NCI-H510A (cell line): ENCODE measurements at places on chromosomes 2 and 18.

- no peak for DNase-seq
Observed at GRCh38 chr2:34533585-34534183, 934.6 kb upstream of the FAM98A start.

DNA sequence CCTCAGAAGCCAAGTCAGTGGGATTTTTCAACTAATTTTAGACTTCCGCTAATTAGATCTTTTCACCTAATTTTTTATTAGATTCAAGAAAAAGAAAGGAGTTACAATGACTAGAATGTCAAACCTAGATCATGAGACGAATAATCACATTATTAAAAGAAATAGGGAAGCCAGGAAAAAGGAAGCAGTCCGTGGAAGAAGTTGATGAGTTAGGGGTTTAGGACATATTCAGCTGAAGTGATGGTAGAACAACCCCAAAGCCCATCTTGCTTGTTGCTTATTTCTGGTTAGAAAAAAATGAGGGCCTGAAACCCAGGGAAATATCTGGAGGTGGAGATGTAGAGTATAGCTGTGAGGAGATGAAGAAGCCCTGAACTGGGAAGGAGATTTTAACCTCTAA is 8.0 kb downstream of the KLF7 start:
- no peak for DNase-seq

GRCh38 chr2:204696124-204696523 is 150.8 kb downstream of the PARD3B start:
- DNase-seq = no peak

DNA sequence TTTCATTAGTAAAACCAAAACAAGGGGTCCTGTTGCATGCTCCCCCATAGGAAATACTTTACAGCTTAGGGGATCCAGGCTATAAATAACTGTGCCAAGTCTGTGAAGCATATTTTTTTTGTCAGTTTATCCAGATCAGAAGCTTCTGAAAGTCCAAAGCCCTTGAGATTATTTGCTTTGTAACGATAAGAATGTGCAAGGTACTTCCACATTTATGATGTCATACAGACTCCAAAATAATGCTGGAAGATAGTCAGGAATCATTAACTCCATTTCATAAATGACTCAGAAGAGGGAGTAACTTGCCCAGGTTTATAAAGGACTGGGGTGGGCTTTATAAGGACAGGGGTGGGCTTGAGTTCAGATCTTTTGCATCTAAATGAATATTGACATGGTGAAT is 29.3 kb downstream of the RDH14 start:
- DNase-seq = no peak

DNA sequence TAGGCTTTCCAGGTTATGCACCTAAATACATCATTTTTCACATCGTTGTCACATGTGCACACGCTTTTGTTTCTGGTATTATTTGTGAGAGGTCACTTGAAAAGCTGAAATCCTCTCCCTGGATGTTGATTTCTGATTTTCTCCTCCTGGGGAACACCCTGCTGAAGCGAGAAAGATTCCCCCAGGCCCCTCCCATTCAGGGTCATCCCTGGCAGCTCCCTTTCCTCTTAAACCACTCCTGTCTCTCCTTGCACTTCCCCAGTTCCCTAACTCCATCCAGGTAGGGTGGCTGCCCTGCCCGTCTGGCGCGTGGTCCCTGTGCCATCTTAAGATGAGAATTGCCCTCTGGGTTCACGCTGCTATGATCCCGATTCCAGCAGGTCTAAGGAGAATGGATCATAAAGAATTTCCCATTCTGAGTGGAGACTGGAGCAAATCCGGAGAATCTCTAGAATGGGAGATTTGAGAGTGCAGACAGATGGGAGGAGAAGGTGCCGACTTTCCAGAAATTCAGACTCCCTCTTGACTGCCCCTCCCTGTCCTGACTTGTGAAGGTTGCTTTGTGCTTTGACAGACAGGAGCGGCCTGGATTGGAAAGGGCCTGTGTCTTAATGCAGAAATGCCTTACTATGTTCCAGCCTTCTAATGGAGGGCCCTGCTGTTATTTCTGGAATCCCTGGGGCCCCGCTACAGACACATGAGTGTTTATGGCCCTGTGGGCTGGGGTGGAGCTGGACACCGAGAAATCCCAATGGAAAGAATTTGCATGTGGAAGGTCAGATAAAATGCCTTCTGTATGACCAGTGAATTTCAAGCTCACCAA is 1.3 kb upstream of the YWHAQ start:
- DNase-seq = no peak

- DNase-seq = no peak
Observed at GRCh38 chr2:29562319-29562718, 359.1 kb downstream of the ALK start.

DNA sequence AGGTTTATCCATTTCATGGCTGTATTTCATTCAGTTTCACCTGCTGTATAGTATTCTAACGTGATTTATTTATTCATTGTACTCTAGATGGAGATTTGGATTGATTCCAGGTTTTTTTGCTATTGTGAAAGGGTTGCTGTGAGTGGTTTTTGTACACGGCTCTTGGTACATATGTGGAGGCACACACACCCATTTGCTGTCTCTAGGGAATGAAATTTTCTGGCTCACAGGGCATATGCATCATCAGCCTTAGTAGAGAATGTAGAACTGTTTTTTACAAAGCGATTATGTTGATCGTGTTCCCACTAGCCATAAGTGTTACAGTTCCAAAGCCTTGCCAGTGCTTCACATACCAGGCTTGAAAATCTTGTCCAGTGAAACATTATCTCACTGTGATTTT is 5.1 kb downstream of the SPTBN1 start:
- no peak for DNase-seq

DNA sequence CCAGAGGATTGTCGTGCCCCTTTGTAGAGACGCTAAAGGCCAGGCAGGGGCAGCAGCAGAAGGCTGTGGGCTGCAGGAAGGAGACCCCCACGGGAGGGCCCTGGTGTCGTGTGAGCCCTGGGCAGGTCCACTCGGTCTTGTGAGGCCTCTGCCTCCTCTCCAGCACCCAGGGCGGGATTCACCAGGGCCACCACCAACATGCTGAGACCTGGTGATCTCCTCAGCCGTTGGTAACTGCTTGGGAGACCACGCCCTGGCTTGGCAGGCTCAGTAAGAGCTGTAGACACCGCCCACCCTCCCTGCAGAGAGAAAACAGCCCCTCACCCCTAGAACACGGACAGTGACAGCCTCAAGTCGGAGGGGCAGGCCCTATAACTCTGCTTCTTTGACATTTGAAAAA is 21.1 kb downstream of the MBP start:
- no peak for DNase-seq

DNA sequence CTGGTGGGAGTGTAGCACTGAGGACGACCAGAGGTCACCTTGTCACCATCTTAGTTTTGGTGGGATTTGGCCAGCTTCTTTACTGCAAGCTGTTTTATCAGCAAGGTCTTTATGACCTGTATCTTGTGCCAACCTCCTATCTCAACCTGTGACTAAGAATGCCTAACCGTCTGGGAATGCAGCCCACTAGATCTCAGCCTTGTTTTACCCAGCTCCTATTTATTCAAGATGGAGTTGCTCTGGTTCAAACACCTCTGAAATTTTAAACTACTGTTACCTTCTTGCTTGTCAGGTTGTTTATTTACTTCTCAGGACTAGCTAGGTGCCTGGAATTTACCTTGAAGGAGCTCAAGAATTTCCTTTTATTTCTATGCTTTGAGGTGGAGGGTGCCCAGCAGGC is 9.5 kb upstream of the KCNG3 start:
- no peak for DNase-seq

DNA sequence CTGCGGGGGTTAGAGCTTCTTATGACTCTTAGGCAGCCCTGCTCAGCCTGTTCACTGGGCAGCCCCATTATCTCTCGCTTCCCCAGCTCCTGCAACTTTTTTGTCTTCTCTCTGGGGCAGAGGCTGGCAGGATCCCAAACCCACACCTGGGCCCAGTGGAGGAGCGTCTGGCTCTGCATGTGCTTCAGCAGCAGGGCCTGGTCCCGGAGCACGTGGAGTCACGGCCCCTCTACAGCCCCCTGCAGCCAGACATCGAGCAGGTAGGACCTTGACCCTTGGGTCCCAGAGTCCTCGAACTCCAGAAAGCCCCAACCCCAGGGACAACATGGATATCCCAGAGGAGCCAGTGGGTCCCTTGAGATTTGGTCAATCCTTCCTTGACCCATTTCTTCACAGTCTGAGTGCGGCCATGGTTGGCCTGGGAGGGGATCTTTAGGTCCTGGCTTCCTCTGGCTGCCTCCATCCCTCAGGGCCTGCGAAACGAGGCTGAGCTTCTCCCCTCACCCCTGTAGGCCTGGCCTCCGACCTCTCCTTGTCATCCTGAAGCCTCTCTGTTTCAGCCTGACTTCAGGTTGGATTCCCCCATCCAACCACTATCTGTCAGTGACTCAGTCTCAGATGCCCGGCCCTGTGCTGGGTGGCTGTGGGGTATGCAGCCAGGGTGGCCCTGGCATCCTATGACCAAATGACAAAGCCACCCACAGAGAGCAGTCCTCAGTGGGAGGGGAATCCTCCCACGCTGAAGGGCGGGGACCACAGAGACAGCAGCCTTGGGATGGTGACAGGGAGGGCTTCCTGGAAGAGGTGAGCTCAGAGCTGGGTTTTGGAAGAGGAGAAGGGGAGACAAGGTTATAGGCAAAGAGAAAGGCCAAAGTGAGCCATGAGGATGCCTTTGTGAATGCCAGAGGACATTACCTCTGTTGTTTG is 214.2 kb downstream of the DYSF start:
- DNase-seq = no peak

DNA sequence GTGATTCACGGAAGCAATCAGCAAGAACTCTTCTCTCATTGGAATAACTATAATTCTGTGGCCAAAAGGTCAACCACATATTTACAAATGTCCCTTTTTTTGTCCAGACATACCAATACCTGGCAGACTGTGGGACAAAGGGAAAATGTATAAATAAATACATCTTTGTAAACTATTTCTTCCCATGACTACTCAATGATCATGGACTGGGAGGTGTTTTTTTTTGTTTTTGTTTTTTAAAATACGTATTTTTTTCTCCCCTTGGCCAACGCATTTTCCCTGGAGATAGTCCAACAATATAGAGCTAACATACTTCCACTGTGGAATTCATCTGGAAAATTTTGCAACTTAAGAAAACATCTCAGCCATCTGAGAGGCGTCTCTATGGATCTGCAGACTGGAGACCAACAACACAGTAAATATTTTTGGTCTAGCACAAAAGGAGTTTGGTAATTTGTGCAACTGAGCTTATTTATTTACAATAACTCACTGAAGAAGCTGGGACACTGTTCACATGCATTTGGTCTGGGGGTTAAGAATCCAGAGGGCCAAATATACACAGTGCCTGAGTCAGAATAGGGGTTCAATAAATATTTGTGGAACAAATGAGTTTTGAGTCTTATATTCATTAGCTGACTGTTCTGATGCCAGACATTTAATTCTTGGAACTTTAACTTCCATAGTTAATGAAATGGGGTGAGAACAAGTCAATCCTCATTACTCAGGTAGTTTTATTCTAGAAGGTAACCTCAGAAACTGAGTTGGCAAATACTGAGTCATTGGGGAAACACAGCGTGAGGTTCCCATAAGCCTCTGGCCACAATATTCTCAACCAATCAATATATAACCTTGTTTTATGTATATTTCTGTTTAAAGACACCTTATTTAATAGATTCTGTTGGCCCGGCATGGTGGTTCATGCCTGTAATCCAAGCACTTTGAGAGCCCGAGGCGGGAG is 36.2 kb downstream of the CCBE1 start:
- no peak for DNase-seq

DNA sequence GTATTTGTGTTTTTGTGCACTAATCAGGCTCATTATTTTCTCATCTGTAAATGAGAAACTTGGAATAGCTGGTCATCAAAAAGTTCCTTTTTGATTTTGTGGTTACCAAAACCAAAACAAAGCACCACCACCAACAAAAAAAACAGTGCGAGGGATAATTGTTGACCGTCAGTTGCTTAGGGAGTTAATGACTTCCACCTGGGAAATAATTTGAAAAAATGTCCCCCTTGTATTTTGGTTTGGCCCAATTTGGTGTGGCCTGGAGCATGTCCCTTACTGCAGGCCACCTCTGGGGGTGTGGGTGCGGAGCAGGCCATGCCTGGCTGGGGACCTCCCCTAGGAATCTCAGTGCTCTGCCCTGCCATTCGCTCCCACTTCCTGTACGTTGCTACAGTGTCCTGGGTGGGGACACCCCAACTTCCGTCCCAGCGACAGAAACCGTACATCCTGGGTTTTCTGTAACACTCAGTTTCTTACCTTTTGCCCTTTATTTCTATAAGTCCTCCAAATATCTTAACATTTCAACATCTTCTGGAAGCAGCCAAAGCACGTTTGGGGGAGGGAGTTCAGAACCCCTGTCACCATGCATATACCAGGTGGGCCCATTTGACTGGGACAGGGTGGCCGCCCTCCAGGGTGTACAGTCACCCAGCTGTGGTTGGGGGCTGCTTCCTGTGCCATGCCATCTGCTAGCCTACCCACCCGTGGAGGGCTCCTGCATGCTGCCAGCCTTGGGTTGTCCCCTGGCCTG is 31.3 kb downstream of the NCK2 start:
- DNase-seq = no peak

- no peak for DNase-seq
Observed at GRCh38 chr2:28101123-28101522, 210.6 kb downstream of the BABAM2 start.

GRCh38 chr2:65046633-65047407 is 9.4 kb upstream of the CEP68 start:
- no peak for DNase-seq

DNA sequence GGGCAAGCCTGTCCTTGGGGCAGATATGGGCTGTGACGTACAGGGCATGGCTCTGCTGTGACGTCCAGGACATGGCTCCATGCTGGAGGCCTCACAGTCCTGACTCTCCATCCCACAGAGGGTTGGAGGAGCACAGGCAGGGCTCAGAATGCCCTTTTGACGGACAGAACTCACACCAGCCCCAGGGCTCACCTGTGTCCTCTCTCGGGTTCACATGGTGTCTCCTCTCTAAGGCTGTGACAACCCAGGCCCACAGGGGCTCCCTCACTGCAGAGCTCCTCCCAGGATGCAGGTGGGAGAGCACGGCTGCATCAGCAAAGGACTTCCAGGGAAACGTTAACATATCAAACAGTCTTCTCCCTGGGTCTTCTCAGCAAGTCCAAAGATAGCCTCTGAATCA is 133.8 kb downstream of the EIPR1 start:
- DNase-seq = no peak

- no peak for DNase-seq
Observed at GRCh38 chr18:55504808-55505207, 83.2 kb downstream of the TCF4 start.

DNA sequence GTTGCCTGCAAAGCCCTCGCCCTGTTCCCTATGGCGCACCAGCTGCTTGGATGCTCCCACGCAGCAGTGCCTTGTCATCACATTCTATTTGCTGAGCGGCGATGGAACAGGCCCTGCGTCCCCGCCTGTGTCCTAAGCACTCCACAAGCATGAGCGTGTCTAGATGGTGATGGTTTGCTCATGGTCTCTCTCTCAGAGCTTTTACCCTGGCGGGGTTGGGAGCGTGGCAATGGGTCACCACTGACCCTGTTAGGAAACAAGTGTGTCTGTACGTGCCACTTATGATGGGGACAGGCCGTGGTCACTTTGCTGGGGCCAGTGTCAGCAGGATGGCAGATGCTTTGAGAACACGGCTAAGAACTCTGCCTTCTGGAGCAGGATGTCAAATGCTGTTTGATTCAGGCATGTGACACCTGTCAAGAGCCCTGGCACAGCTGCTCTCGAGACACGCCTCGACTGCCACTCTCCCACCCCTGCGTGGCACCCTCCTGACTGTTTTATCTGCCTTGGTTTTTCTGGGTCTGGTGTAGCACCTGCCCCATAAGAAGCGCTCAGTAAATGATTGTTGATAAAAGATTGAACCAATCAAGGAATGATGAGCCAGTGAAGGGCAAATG is 44.2 kb downstream of the RRM2 start:
- peak; percentile 26 for DNase-seq

GRCh38 chr2:135960656-135961551 is 24.5 kb downstream of the DARS1 start:
- no peak for DNase-seq
